Esophagus mucosa (tissue), 1 donor: ENCODE measurements at places on chromosomes 5 and 9.

GRCh38 chr5:124979251-124979650, 232.8 kb upstream of the ZNF608 start:
- ATAC-seq: no peak

DNA sequence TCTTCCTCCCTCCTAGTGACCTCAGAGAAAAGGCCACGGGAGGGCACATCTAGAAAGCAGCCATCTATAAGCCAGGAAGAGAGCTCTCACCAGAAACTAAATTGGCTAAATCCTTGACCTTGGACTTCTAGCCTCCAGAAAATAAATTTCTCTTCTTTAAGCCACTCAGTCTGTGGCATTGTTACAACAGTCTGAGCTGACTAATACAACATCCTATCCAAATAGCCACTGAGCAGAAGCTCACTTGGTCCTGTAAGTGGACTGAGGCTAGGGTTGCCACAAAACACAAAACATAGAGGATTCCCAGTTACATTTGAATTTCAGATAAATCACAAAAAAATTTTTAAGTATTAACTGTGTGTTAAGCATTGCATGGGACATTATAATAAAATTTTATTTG, 383.4 kb downstream of the MLLT3 start:
- no peak for ATAC-seq

GRCh38 chr9:101032426-101032825, 3.9 kb downstream of the PLPPR1 start:
- ATAC-seq: no peak

- ATAC-seq: no peak
Observed at GRCh38 chr9:137763271-137763955, 114.2 kb upstream of the CACNA1B start.

- ATAC-seq: no peak
Observed at GRCh38 chr5:127899214-127899610, 184.4 kb upstream of the SLC12A2 start.

- ATAC-seq: no peak
Observed at GRCh38 chr5:81405126-81405891, 11.4 kb upstream of the ACOT12 start.

DNA sequence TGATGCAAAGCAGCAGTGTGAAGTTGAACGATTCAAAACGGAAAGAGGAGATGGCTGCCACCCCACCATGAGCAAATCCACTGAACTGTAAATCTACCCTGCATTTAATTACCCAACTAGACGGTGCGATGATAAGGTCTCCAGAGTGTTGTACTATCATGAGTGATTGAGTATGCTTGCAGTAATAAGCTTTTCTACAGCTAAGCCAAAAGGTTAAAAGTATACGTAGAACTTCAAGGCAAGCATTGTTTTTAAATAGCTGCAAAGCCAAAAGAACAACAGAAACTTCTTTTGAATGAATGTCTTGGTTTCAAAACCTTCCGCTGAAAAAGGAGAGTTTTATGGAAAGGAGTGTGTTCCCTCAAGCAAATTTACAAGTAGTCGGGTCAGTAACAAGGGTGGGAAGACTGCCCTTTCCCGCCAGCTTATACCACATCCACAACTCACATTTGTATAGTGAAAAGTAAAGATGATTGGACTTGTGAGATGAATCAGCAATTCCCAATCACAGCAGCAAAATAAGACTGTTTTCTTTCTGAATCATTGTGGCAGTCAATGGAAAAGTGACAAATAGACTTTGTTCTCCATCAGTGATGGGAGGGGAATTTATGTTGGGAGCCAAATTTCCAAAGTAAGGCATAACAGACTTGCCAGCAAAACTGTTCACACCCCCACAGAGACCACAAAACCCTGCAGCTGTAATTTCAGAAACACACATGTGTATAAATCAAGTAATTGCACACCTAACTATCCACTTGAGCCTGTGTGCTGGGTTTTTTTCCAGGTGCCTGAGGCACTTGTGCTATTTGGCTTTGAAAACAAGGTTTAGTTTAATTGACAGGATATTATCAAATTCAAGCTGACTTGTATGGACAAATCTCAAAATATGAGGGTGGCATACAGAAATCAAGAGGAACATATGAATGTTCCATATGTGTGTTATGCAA, 407.7 kb upstream of the GRAMD2B start:
- no peak for ATAC-seq

- ATAC-seq: no peak
Observed at GRCh38 chr5:142955628-142956027, 185.5 kb downstream of the ARHGAP26 start.

DNA sequence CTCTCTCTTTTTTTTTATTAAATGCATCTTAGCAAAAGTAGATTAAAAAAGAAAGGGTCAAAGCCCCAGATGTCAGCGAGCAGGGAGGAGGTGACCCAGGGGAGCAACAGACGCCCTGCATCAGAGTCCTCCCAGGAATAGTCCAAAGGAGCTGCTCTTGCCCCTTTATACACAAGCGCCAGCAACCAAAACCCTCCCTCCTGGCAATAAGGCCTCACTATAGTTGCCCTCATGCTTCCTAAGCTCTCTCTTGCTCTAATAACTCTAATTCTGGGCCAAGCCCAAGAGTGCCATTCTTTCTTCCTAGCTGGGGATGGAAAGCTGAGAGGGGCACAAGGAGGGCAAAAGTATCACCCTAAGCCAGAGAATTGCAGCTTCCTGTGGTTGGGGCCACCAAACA, 26.3 kb downstream of the PCDHGC5 start:
- no peak for ATAC-seq

GRCh38 chr5:55232271-55232984, 980 bp downstream of the CCNO start:
- ATAC-seq: peak; percentile 42

GRCh38 chr5:78727786-78728761, 79.5 kb upstream of the LHFPL2 start:
- peak; percentile 66 for ATAC-seq

DNA sequence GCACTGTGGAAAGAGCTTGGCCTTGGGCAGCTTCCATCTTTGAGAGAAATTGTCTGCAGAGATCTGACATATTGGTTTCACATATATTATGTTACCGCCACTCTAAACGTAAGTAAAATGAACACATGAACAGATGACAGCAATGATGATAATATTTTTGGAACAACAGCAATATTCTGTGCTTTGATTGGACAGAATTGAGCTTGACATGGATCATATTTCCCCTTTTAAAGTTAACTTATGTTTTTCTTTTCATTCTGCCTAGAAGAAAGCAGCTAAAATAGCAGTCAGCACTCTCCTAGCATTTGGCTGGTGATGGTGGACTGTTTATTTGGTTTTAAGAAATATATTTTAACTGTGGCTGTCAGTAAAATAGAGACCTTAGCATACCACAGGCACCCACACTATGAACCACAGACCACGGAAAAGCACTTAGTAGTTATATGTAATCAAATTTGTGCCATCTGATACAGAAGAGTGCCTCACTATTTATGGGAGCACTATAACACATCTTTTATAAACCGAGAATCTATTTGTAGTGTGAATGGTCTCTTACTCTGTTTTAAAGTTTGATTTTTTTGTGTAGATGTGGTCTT, 1.8 kb upstream of the CFAP95 start:
- ATAC-seq: no peak

DNA sequence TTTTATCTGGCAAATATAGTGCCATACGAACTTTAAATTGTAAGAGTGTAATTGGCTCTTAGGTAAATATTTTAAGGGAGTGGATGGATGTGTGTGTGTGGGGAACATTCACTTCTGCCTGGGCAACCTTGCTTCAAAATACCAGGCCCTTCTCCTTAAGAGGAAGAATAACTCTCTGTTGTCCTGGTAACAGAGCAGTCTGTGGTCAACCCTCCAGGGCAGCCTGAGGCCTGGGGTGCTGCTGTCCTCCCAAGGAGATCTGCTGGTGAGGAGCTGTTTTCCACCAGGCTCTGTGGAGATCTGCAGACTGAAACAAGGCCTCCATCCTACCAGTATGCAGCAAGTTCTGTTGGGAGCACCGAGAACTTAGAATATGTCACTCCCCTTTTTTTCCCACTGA, 325.2 kb downstream of the PSAT1 start:
- ATAC-seq: no peak

GRCh38 chr5:160357861-160358411, 12.5 kb downstream of the C1QTNF2 start:
- ATAC-seq: no peak

- no peak for ATAC-seq
Observed at GRCh38 chr9:125323615-125324014, 62.0 kb downstream of the GAPVD1 start.

DNA sequence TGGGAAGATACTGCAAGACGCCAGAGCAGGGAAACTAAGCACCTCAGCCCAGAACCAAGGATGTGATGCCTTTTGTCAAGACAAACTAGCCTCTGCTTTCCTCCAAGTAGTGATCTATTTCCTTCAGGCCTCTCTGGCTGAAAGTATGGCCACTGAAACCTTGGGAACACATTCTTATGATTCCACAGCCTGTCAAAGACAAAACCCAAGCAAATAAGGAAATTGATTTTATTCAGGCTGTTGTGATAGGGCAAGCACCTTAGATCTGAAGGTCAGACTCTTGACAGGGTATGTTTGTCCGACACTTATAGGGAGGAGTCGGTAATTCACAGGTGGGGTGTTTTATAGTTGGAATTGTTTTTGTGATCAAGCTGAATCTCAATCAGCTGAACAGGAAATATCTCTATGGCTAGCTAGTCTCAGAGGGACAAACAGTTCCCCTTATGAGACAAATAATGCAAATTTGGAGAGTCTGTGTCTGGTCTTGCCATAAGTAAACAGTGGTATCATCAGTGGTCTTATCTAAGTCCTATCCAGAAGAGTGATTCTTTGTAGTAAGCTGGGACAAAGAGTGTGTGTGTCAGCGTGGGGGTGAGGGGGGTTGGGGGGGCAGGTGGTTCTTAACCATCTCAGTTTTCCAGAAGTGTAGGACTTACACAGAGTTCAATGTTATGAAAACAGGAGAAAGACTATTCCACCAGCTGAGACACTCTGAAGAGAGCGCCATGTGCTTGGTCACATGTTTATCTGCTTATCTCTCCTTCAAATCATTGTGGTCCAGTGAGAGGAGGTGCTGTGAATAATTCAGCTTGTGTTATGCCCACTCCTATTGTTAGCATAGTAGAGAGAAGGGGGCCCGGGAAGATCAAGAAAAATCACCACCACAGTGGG, 6.7 kb upstream of the ZCCHC10 start:
- ATAC-seq: peak; percentile 68

- ATAC-seq: no peak
Observed at GRCh38 chr5:149416987-149417710, 38.1 kb upstream of the IL17B start.

DNA sequence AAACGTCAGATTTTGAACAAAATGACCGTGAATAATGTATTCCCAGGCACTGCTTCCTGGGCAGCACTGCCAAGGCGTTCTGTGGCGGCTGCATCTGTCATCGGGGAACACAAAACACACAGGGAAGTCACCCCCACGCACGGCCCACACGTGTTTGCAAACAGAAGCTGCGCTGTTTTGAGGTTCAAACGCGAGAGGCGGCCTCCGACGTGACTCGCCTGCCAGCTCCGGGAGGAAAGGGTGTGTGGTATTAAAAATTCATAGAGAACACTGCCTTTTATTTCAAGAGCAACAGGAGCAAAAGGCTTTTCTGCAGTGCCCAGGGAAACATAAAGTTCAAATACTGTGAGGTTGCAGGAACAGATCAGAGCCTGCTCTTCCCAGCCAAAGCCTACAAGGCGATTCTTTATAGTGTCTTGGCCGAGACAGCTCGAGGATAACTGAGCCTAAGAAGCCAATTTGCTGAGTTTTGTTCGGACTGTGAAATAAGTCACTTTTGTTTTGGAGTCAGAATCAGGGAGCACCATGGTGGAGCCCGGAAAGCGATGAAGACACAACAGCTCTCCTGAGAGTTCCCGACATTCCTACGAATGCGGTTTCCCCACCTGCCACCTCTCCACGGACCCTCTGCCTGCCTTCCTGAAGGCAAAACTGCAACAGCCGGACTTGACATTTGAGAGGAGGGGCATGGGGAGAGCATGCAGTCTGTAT, 115.3 kb upstream of the IRX2 start:
- ATAC-seq: no peak

- ATAC-seq: no peak
Observed at GRCh38 chr9:99135456-99135855, 30.5 kb downstream of the TGFBR1 start.

DNA sequence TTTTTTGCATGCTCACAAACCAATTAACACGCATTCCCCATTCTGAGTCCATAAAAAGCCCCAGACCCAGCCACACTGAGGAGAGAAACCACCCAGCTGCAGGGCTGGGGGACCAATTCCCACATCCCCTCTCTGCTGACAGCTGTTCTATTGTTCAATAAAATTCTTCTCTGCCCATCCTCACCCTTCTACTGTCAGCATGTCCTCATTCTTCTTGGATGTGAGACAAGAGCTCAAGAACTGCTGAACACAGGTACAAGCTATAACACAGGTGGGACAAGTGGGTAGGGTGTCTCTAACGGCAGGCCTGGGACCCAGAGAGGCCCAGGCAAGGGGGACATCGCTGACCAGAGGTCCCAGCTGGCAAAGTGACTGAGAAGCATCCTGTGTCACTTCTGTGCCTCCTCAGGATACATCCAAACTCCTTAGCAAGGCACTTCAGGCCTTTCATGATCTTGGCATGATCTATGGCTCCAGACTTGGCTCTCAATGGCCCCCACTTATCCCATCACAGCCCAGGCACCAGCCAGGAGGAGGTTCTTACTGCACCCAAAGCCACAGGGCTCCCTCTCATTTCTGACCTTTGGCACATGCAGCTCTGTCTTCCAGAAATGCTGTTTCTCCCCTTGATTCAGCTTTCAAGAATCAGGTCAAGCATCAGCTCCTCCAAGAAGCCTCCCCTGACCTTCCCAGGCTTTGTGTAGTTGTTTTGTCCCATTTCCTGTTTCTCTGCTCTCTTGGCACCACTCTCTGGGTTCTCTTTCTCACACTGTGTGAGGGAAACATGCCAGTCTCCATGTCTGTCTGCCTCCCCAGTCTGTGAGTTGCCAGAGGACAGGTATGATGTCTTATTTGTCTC, 7.3 kb upstream of the ALDH1B1 start:
- ATAC-seq: no peak

- ATAC-seq: no peak
Observed at GRCh38 chr5:10904862-10905432, 143.9 kb upstream of the DAP start.

DNA sequence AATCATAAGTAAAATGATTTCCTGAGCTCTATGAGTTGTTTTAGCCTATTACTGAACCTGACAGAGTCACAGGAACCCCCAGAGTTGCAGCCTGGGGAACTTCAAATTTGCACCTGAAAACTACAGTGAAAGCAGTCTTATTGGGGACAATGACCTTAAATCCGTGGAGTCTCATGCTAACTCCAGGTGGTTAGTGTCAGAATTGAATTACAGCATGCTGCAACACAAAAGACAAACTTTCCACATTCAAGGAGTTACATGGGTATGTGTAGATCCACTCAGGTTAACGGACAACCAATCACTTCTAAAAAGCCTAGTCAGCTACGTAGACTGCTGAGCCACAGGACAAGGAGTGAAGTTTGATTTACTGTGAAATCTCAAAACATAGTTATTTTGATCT, 49.7 kb downstream of the PLPP1 start:
- ATAC-seq: no peak

DNA sequence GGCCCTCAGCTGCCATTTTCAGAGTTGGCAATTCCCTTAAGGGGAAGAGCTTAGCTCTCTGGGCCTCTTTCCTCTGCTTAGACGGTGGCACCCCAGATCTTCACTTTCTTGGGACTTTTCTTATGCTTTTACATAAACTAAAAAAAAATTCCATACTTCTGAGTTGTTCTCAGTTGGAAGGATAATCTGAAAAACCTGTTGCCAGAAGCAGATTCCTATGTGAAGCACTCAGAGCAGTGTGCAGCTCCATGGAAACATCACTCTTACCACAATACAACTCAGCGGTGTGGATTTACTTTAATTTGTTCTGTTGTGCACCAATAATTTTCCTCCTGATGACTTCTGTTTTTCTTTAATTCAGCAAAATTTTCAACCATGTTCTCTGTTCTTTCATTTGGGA, 44.1 kb upstream of the MROH2B start:
- ATAC-seq: no peak
